ENCODE measurements at places on chromosomes 4 and X. TPM values are rescaled to one million over a fixed set of nuclear protein-coding genes. Genes with fewer than 3 reads are reported as not detected.

Gene IL3RA
- total RNA-seq = 9.0 TPM

Gene MAGEA12
- total RNA-seq = not detected

Gene GPAT3
- 22.3 TPM for total RNA-seq

Gene IL1RAPL2
- not detected for total RNA-seq

Gene PCDH7
- 0.11 TPM for total RNA-seq

Gene C4orf36
- 0.52 TPM for total RNA-seq

Gene DAPP1
- total RNA-seq = not detected

Gene EFHC2
- total RNA-seq = not detected

Gene NPY2R
- not detected for total RNA-seq

Gene HTR2C
- not detected for total RNA-seq

Gene SLC7A11
- total RNA-seq = 10.1 TPM

Gene AKAP14
- total RNA-seq = not detected

Gene SMIM43
- 0.09 TPM for total RNA-seq

Gene ZCCHC18
- 0.98 TPM for total RNA-seq

Gene SMIM10L2A
- 0.95 TPM for total RNA-seq

Gene GPC4
- total RNA-seq = under 0.01 TPM

Gene ATP1B4
- not detected for total RNA-seq

Gene HAND2
- not detected for total RNA-seq

Gene PCDH10
- total RNA-seq = 0.09 TPM

Gene AVPR2
- total RNA-seq = 3.5 TPM

Gene NHSL2
- 18.4 TPM for total RNA-seq

Gene GABRB1
- total RNA-seq = not detected

Gene INPP4B
- 23.2 TPM for total RNA-seq

Gene FRMPD4
- under 0.01 TPM for total RNA-seq

Gene NEUROG2
- not detected for total RNA-seq

Gene ZAR1
- total RNA-seq = not detected

Gene LCORL
- 16.4 TPM for total RNA-seq

Gene CLDN34
- total RNA-seq = not detected

Gene GLRA2
- not detected for total RNA-seq

Gene PHF8
- 16.2 TPM for total RNA-seq

Gene BEX3
- 201 TPM for total RNA-seq

Gene RHOXF2
- not detected for total RNA-seq

Gene PHKA2
- total RNA-seq = 7.8 TPM

Gene STK26
- total RNA-seq = 0.09 TPM

Gene TRPC3
- total RNA-seq = not detected
